Ascending aorta (tissue), 2 donors: ENCODE measurements at places on chromosomes 2 and 18.
A peak's percentile ranks its signal among the peaks of the same experiment; 100 is the strongest.

DNA sequence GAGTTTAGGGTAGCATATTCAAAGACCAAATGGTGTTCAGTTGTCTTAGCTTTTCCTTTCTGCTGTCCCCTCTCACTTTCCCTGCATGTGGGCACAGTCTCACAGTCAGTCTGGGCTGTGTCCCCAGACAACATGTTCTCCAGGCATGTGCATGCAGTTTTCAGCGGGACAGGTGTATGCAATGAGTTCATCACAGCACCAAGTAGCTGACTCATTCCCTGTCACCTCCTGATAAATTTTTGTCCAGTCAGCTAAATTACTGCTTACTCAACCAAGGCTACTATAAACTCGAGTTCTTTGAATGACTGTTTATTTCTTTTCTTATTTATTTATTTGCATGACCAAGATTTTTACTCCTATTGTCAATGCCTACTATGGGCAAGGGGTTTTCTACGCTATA lies 148.8 kb upstream of the CDH19 start:
- no peak for DNase-seq

GRCh38 chr18:10457767-10458166 lies 3.3 kb downstream of the APCDD1 start:
- DNase-seq, result no peak

DNA sequence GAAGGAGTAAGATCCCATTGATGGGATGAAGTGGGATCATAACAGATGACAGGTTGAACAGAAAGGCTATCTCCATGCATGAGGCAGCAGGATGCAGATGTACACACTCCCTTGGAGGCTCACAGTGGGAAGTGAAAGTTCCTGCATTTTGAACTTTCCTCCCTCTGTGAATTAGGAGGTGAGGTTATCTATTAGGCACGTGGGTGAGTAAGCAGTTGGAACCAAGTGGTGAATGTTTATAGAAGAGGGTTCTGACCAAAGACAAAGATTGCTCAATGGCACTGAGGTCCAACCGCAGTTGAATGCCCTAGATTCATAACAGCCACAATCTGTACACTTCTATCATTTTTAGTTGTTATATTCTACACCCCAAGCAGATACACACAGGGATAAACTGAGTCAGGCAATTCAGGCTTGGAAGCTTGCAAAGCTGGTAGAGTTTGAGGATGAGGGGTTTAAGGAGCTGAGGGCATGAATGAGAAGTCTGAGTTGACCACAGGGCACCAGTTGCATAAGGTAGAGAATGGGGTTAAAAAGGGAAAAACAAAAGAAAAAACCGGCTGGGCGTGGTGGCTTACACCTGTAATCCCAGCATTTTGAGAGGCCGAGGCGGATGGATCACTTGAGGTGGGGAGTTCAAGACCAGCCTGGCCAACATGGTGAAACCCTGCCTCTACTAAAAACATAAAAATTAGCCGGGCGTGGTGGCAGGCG lies 7.1 kb upstream of the KCMF1 start:
- no peak for DNase-seq

GRCh38 chr2:108212671-108213070 lies 27.1 kb upstream of the SULT1C3 start:
- no peak for DNase-seq

DNA sequence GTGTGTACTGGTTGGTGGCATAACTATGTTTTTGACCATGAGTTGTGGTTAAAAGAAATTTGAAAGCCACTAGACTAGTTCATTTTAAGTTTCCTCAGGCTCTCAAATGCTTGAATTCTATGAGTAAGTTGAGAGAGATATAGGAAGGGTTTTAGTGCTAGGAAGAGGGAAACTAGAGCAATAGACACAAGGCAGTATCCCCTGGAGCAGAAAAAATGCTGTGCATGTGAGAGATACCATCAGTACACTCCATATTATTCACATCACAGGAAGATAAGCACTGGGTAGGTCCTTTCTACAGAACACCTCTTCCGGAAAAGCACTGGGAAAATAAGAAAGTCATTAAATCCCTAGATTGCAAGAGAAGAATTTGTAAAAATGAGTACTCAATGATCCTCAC lies 19.3 kb upstream of the DSG3 start:
- DNase-seq, result no peak

DNA sequence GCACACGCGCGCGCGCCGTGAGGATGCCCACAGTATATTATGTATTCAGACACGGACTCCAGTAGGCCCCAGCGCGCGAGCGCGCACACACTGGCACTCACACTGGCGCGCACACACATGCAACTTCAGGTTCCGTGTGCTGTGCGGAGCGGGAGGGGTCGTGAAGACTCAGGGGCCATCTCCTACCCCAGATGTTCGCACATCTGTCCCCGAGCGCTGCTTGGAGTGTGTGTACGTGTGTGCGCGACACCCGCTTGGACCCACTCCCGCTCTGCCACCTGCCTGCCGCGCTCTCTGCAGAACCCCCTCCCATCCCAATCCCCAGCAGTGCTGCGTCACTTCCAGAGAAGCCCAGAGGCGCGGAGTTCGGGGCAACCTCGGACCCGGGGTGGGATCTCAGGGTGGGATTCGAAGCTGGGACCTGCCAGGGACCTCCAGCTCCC lies 2.6 kb downstream of the NRP2 start:
- DNase-seq, result no peak

- DNase-seq, result no peak
Measured at GRCh38 chr2:25197336-25198208, 29.2 kb upstream of the POMC start.

DNA sequence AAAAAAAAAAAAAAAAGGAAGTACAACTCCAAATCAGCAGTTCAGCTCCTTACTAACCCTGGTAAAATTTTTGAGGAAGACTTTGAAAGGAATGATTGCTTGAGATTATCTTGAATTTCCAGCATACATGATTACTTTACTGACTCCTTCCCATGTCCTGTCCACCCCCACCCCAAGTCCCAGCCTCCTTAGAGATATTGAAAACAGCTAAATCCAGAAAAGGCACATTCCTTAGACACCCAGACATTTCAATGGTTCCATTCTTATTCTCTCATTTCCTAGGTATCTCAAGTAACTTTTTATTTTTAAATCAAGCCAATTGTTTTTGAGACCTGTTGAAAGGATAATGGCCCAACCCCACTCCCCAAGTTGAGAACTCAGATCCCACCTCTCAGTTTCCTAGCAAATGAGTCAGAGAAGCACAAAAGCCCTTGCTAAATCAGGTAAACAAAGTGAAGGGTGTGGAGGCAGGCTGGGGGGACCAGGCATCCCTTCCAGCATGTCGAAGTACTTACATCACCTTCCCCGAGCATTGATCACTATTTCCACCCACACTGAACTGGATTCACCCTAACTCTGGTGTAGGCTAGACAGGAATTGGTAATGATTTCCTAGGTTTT lies 95.4 kb upstream of the FZD7 start:
- DNase-seq, result no peak

- no peak for DNase-seq
Measured at GRCh38 chr2:120345608-120346007, 328 bp upstream of the INHBB start.

GRCh38 chr2:36376319-36376765 lies 20.8 kb downstream of the CRIM1 start:
- DNase-seq, result peak; percentile 81

- DNase-seq, result no peak
Measured at GRCh38 chr2:214904634-214905033, 95.2 kb upstream of the BARD1 start.
